ENCODE measurements at places on chromosomes 7 and 10.

DNA sequence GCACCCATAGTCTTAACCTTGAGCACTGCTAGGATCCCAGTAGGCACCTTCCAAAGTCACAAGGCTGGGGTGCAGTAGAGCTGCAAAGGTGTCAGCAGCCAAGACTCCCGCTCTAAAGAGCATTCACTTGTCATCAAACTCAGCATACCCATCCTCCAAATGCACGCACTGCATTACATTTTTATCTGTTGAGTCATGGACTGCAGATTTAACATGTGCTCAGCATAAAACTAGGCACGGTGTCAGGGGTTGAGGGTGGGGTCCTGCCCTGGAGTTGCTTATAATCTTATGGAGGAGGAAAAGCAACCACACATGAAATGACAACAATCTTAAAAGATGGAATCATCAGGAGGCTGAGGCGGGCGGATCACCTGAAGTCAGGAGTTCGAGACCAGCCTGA, 102.6 kb downstream of the PARP12 start:
- no peak for DNase-seq

DNA sequence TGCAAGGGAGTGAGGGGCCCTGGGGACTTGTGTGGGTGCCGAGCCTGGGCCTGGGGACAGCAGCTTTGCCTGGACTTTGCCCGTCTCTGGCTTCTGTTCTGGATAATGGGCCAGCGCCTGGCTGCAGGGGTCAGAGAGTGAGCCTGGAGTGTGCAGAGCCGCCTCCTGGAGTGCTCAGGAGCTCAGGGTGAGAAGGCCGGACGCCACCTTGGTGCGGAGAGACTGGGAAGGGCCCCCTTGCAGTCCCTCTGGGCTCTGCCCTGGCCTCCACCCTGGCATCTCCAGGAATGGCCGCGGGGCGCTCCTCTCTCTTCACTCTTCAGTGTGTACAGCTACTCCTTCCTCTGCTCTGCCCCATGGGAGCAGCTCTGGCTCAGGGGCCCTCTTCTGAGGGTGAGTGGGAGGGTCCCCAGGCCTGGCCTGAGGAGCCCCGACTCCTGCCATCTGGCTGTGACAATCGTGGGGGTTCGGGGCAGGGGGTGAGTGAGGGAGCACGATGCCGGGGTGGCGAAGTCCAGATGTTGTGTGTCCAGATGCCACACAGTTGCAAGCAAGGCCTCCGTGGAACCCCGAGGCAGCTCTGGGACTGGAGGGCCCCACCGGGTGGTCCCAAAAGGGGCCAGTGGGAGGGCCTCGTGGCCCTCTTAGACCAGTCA, 187.1 kb downstream of the DNAJB6 start:
- DNase-seq = no peak

GRCh38 chr10:89162596-89162995, 44.5 kb downstream of the CH25H start:
- DNase-seq = no peak

GRCh38 chr10:23375366-23375765, 30.8 kb upstream of the C10orf67 start:
- no peak for DNase-seq

GRCh38 chr10:61318429-61318828, 134.8 kb downstream of the TMEM26 start:
- DNase-seq = no peak

- no peak for DNase-seq
These were observed 468.0 kb downstream of the MAGI2 start for GRCh38 chr7:78985509-78985908.

- no peak for DNase-seq
These were observed 2.5 kb upstream of the P4HA1 start for GRCh38 chr10:73099141-73099540.

DNA sequence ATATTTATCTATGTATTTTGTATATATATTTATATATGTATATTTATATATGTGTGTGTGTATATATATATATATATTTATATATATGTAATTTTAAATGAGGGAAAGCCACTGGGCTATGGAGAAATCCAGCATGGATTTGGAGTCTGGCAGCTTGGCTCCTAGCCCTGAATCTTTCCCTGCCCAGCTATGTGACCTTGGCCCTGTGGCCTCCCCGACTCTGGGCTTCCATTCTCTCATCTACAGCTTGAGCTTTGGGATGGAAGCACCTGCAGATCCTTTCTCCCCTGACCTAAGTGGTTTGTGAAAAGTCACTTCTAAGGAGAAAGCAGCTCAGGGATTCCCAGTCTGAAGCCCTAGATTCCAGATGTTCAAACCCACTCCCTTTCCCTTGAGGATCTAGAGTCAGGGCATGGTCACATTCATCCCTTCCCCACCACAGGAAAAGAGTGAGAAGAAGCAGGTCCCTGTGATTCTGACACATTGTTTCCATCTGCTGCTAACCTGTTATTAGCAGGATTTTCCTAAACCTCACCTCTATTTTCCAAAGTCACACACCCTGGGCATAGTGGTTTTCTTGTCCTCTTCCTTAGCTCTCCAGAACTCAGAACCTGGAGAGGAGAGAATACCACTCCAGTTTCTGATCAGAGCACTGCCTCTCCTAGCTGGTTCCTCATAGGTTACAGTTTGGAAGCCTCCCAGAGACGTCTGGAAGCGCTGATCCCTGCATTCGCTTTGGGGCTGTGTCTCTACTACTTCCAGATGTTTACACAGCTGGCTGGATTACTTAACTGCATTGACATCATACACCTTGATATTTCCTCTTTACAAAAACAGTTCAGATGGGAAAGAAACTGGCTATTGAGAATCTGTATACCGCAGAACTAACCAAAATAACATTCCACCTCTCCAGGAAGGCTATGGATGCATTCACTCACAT, 327.5 kb upstream of the ZMIZ1 start:
- no peak for DNase-seq

- no peak for DNase-seq
These were observed 28.2 kb downstream of the SEMA3C start for GRCh38 chr7:80890426-80891258.

- DNase-seq = no peak
These were observed 32.2 kb upstream of the TRIL start for GRCh38 chr7:28990200-28990960.

DNA sequence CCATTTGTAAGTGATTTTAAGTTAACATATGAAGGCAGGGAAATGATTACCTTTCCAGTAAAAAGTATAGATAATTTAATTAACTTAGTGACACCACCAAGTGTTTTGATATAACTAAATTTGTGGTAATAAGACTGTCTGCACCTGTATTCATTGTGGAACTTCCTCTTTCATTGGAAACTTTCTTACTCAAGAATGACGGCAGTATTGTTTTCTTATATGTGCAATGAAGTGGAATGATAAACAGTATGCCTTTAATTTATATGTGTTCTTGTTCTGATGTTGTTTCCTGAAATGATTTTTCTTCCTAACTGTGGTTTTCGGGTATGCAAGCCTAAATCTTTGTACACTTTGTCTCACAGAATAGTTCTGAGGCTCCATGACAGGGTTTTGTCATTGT, 46.4 kb downstream of the CASD1 start:
- no peak for DNase-seq

DNA sequence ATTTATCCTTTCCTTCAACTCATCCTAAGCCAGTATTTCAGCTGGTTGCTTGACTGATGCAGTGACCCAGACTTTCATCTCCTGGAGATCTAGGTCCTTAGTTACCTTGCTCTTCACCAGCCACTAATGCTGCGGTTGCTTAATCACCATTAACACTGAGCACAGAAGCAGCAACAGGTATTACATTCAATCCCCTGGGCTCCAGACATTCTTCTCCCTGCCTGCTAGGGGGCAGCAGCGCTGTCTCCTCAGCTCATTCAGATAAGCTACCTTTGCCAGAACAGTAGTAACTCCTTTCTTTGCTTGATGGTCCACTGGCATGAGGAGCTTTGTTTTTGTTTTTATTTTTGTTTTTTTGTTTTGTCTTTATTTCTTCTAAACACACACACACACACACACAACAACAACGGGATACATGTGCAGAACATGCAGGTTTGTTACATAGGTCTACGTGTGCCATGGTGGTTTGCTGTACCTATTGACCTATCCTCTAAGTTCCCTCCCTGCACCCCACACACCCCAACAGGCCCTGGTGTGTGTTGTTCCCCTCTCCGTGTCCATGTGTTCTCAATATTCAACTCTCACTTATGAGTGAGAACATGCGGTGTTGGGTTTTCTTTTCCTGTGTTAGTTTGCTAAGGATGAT, 1043.2 kb upstream of the C7orf33 start:
- no peak for DNase-seq

DNA sequence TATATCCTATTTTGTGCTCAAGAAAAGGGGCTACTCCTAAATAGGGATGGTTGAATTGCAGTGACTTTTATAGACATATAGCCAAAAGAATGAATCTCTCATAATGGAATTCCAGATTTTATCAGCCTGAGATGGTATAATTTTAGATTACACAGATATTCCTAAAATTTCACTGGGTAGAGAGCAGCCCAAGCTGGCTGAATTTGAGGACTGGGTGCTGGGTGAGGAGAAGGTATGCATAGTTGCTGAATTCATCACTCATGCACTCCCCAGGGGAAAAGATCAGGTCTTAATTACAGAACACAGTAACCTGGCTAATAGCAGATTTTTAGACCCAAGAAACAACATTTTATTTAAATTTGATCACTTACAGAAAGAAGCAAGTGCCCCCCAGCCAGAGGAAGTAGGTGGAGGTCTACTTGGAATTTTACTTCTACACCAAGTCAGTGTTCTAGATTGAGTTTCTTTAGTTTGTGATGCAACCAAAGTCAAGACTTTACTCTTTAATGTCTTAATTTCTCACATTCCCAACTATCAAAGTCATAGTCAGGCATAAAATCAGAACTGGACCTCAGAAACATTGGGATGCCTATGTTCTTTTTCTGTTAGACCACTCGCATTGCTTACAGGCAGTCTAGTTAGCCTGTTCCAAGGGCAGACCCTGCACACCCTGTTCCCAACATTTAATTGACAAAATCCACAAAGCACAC, 337.4 kb upstream of the PODXL start:
- DNase-seq = no peak

GRCh38 chr10:23013581-23014335, 81.6 kb upstream of the MSRB2 start:
- DNase-seq = no peak

- DNase-seq = no peak
These were observed 42.1 kb upstream of the COL13A1 start for GRCh38 chr10:69759641-69760040.

DNA sequence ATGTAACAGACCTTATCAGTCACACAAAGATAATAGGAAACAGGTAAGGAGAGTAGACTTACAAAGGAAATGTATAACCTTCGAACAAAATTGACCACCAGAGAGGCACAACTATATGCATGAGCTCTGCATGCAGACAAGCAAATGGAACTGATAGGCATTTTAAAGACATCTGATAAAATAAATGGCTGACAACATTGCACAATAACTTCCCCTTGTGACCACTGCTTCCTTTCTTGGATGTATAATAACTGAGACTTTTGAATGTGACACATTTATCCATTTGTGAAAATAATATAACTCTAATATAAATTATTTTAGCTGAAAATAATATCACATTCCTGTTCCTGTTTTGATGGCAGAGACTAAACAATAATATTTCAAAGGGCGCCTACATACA, 654.2 kb upstream of the STEAP1 start:
- DNase-seq = no peak

DNA sequence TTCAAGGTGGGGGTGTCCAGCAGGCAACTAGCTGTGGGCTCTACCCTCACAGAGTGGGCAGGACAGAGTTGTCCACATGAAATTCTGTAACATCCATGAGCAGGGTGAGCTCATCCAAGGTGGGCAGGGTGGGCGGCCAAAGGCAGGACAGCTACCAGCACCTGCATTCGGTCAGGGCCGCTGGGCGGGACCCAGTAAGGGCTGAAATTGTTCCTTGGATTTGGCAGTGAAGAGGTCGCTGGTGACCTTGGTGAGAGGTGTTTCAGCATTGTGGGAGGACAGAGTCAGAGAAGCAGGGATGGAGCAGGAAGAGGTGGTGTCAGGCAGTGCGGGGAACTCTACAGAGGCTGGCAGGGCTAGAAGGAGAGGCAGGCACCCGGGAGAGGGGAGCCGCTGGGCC, 23.9 kb downstream of the ADCYAP1R1 start:
- no peak for DNase-seq

- DNase-seq = no peak
These were observed 51.8 kb upstream of the TRIL start for GRCh38 chr7:29009947-29010346.

DNA sequence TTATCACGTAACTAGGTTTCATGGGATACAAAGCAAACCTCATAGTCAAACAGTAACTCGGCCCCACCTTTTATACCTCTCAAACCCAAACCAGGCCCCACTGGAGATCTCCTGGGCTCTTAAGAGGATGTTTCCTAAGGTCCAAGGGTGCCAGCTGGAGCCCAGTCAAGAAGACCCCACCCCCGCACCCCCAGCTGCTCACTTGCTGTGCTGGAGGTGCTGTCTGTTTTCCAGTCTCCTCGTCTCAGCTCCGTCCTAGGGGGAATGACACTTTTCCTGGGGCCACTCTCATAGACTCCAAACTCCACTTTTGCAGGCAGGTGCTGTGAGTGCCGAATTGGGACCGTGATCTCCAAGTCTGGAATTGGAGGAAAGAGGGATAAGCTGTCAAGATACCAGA, 22.7 kb upstream of the TM9SF3 start:
- no peak for DNase-seq

DNA sequence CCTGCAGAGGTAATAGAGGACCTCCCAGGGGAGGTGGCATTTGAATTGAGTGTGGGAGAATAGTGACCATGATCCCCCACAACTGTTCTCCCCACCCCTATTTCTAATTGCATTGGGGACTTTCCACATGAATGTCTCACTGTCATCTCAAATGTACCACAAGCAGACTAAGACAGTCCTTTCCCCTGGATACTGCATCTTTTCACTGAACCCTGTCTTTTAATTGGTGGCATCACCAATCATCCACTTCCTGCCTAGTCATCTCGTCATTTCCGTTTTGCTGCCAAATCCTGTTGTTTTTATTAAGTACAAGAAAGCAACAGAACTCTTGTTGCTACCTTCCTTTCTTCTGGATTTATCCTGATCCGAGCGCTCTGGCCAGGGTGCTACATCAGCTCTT, 120.3 kb downstream of the NRP1 start:
- DNase-seq = no peak

GRCh38 chr7:128170461-128170860, 70.6 kb upstream of the LEP start:
- no peak for DNase-seq

DNA sequence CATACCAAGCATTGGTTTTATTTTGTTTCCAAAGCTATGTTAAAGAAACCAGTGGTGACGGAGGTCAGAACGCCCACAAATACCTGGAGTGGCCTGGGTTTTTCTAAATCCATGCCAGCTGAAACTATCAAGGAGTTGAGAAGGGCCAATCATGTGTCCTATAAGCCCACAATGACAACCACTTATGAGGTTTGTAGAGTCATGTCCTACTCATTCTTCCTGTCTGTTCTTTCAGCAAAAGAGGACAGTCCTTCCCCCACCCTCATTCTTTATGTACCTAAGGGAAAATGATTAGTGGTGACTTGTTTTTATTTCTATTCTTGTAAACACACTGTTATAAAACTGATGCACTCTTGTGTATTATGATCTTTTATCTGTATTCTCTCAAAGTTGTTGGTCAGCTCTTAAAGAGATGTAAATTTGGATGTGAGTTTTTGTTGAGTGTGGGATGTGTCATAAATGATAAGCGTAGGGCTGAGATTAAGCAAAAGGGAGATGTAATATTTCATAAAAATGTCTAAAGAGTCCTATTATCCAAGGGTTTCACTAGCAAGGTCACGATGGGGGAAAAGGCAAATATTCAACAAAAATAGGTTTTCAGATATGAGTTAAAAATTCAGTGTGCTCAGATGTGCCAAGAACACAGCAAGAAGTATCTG, 294.4 kb downstream of the BICC1 start:
- no peak for DNase-seq

GRCh38 chr7:137992104-137992549, 9.8 kb downstream of the CREB3L2 start:
- DNase-seq = no peak

Data from T-helper 2 cell treated with Interferon-gamma antibody and Interleukin-4, amounts not matched to agents 5 μg/mL and 100 μg/mL, for 36 hours (primary cell).